ENCODE measurements at places on chromosomes 7 and 10. TPM values are rescaled to one million over a fixed set of nuclear protein-coding genes. Genes with fewer than 3 reads are reported as not detected.

CYP2C19 gene
- not detected for total RNA-seq

GJC3 gene
- total RNA-seq = not detected

MORN4 gene
- 3.2 TPM for total RNA-seq

TRIM73 gene
- 0.18 TPM for total RNA-seq

EPHB6 gene
- under 0.01 TPM for total RNA-seq

CDHR3 gene
- total RNA-seq = 1.7 TPM

HILPDA gene
- total RNA-seq = 23.6 TPM

EBLN1 gene
- total RNA-seq = not detected

MRC1 gene
- total RNA-seq = not detected

MYH16 gene
- 0.18 TPM for total RNA-seq

MYO1G gene
- total RNA-seq = under 0.01 TPM

NYAP1 gene
- total RNA-seq = 0.28 TPM

TRIL gene
- under 0.01 TPM for total RNA-seq

RGR gene
- total RNA-seq = not detected

CYP2E1 gene
- 0.36 TPM for total RNA-seq

Data from IMR-90 (cell line).